ENCODE measurements at places on chromosomes 7 and 10.
A peak's percentile ranks its signal among the peaks of the same experiment; 100 is the strongest.

DNA sequence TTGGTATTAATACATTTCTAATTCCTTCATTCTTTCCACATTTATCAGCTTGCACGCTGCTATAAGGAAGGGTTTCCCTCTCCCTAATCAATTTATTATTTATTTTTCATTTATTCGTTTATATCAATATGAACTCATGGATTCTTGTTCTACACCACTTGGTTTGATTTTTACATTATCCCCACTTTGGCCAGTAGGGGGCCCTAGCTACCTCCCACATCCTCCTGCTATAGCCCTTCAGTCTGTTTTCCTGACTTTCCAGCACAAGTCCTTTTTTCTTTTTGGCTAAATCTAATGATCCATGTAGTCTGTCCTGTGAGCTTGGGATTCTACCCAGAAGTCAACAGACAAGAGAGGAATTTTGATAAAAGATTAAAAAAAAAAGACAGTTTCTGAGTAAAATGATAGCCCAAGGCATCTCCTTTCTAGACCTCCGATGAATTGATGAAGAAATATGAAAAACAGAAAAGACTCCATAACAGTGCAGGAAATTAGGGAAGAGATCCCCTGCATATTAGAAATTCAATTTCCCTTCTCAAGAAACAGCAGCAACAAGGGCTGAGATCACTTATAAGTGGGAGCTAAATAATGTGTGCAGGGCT lies 47.7 kb downstream of the LYZL2 start:
- peak; percentile 37 for DNase-seq

- DNase-seq, result peak; percentile 4
Observed at GRCh38 chr10:12534824-12535223, 185.5 kb downstream of the CAMK1D start.

DNA sequence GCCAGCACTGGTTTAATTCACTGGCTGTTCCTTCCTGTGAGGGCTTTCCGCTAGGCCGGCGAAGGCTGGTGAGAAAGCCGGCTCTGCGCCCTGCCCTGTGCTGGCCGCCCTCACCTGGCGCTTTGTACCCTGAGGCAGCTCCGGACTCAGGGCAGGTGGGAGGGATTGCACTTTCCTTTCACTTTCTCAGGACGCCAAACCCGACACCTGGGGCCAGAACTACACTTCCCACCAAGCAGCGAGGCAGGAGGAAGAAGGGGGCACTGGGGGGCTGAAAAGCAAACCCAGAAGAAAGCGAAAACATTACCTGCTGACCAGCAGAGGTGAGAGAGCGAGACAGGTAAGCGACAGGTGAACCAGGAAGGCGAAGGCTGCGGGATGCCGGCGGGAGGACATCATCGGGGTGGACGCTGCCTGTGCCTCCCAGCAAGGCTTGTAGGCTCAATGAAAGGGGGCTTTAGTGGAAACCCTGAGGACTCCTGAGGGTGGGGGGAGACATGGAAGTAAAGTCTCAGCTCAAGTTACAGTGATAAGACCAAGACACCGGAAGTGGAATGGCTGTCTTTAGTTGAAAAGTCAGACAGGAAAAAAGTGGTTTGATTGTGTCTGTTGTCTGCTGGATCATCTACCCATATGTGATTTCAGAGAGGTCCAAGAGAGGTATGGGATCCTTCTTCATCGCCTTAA lies at the start of gene RAB19:
Gene RAB19, plus strand, starts transcription at position 181 of the 687 bp plus-strand sequence. CDS start 3,589 bp downstream, outside the sequence.
- DNase-seq, result peak; percentile 14

GRCh38 chr7:132270517-132270916 lies 305.8 kb downstream of the PLXNA4 start:
- DNase-seq, result no peak

DNA sequence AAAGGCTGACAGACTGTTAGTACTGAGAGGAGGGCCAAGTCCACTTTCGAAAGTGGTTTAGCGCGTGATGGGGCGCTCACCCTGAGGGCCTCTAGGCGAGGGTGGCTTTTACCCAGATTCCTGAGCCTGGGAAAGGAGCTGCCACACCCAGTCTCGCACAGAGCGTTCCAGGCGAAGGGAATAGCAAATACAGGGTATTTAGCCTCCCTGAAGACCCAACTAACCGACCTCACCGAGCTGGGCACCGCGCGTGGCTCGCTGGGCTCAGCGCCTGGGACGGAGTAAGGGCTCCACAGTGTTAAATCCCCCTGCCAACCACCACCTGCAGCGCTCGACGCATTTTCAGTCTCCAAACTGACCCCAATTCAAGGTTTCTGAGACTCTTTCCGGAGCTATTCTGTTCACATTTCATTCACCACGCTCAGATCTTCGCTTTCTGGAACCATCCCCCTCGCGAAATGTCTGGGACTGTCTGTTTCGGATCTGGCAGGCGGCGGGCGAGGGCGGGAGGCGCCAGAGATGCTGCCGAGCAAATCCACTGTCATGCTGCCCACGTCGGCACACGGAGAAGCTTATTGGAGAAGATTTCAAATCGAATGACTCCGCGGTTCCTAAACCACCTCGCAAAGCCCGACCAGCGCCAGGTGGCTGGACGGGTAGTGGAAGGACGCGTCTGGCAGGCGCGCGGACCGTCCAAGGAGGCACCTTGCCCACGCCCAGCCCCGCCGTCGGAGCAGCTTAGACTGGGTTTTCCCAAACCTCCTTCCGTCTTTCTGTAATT lies 1.4 kb upstream of the OSBPL3 start:
- DNase-seq, result peak; percentile 58

GRCh38 chr10:14736600-14737081 lies 38.1 kb downstream of the FAM107B start:
- no peak for DNase-seq

DNA sequence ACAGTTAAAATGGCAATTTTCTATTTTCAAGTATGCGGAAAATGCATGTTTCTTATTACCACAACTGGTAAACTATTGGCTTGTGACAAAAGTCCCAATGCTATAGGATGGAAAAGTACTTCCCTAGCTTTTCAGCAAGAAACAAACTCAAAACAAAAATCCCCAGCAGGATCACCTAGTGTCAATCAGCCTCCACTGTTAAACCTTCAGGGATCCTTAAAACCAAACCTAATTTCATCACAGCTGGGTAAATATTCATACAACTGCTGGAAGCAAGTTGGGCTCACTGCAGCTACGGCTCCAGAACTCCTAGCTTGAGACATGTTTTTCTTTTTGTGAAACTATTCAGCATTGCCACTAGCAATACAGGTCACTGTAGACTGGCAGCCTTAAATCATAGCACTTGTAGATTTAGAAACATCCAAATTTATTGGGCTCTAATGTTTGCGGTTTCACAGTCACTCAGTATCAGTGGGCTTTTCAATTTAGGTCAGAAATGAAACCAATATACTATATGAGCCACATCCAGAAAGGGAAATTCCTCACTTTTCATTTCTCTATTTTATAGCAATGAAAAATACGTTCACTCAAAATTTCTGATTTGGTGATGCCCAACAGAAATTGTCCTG lies 145.2 kb upstream of the ANK3 start:
- no peak for DNase-seq

DNA sequence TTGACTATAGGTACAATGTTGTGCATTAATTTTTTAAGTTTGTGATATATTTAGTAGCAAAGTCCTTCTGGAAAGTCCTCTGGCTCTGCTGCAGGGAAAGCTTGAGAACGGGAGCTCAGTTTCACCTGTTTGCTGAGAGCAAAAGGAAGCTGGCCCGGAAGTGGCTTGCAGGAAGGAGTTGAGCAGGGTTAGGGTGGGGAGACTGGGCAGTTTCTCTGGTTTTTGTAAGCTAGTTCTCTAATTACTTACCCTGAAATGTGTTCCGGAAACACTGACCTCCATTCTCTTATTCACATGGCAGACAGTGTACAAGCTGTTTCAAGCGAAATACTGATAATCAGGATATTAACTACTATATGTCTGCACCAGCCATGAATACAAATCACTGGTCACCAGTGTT lies 22.3 kb downstream of the MAP3K8 start:
- DNase-seq, result no peak

GRCh38 chr7:114931656-114932011 lies 9.7 kb downstream of the MDFIC start:
- DNase-seq, result no peak

- DNase-seq, result no peak
Observed at GRCh38 chr10:78745441-78745840, 323.3 kb upstream of the ZMIZ1 start.

DNA sequence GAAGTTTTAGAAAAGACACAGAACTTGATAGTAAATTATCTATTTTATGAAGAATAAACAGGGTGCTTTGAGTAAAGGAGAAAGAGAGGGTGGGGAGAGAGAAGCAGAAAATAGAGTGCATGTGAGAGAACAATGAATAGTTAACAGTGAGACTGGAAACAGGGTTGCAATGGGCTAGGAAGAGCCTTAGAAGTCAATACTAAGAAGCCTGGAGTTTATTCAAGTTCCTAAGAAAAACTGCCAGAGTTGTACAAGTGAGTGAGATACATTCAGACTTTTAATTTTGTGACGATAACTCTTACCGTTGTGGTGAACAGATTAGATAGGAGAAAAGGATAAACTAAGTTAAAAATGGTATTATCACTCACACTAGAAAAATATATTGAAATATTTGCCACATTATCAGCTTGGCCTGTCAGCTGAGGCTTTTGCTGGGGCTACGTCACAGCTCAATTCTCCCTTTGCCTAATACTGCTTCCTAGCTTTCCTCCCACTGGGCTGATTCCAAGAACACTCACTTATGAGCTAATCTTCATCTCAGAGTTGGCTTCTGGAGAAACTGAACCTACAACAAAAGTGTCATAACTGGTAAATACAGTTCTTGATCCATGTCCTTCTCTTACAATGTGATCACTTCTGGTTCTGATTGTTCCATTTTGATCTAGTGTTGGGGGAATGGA lies 92.7 kb downstream of the SEMA3D start:
- DNase-seq, result no peak

DNA sequence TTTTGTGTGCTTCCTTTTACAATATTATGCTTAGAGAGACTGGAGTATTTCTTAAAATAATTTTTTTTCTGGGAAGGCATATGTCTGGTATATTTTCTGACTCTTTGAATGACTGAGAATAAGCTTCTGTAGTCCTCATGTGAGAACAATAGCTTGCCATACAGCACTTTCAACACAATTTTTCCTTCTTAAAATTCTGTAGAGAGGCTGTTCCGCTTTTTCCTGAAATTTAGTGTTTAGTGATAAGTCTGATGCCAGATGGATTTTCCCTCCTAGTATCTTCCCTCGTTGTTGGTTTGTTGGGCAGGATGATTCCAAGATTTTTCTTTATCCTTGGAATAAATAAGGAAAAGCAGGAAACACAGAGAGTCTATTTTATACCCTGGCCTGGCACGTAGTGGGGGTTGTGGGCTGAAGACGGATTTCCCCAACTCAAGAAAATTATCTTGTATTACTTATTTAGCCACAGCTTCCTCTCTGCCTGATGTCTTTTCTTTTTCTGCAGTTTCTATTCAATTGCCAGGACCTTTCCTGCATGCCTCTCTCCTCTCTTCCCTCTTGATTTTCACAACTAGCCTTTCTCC lies 111.2 kb downstream of the AOAH start:
- no peak for DNase-seq

DNA sequence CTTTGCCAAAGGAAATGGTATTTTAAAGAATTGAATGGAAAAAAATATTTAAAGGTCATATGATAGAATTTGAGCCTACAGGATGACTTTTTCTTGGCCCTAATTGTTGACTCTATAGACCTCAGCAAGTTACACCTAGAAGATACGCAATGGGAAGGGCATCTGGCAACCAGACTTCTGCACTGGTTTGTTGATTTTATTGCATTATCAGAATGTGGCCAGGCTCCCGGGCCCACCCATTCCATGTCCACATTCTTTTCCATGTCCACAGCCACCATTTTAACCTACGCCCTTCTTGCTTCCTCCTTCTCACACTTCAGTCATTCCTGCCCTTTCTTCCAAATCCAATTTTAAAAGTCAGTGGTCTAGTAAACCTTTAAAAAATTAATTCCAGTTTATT lies 738.4 kb downstream of the SUGCT start:
- no peak for DNase-seq

DNA sequence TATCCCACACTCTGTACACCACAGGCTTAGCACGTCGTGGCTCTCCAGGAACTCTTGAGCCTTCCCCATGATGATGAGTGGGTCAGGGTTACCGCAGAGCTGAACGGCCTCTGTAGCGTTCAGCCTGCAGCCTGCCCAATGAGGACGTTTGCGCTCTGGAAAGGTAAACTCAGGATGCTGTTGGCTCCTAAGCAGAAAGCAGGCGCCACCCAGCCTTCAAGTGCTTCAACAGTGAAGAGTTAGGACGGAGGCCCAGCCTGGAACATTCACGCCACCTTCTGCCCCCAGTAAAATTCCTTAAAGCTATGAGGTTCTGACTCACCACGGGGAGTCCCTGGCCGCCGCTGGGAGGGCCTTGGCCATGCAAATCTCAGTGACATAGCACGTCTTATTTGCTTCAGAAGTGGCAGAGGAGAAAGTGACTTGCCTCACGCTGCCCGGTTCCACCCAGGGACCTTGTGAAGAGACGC lies 161.5 kb upstream of the SH2B2 start:
- DNase-seq, result no peak

DNA sequence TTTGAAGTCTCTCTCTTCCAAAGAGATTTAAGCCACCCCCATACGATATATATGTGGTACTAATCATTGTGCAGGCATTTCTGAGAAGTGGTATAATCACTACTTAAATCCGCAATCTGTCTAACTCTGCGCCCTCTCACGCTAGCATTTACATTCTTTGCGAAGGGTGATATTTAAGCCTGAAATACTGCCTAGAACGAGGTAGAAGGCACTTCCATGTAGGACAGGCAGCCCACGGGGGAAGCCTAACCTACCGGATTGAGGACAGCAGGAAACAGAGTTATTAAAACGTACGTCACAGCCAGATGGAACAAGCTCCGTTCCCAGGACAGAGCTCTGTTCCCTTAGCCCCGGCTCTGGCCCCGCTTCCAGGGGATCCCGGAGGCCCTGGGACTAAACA lies 59.3 kb upstream of the ECHDC3 start:
- no peak for DNase-seq

DNA sequence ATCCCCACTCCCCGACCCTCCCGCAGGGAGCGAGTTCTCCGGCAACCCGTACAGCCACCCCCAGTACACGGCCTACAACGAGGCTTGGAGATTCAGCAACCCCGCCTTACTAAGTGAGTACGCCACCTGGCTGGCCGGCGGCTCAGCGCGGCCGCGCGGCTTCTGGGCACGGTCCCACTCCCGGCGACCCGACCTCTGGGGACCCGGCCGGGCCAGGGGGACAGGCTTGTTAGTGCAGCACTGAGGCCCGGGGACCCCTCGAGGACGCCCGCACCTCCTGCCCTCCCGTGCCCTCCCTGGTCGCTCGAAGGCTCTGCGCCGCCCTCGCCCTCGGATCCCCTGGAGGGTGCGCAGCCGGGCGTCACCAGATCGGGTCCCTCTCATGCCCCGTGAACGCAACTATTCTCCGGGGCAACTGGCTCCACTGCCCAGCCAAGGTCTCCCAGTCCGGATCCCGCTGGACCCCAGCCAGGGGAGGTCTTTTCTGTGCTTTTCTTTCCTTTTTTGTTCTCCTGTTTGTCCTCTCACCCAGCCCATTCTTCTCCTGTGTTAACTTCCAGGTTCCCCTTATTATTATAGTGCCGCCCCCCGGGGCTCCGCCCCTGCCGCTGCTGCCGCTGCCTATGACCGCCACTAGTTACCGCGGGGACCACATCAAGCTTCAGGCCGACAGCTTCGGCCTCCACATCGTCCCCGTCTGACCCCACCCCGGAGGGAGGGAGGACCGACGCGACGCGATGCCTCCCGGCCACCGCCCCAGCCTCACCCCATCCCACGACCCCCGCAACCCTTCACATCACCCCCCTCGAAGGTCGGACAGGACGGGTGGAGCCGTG lies 81.8 kb downstream of the PAX2 start:
- DNase-seq, result no peak

- DNase-seq, result no peak
Observed at GRCh38 chr7:117458977-117459583, 20.7 kb upstream of the CFTR start.
